ENCODE measurements at places on chromosomes 2 and 18.

DNA sequence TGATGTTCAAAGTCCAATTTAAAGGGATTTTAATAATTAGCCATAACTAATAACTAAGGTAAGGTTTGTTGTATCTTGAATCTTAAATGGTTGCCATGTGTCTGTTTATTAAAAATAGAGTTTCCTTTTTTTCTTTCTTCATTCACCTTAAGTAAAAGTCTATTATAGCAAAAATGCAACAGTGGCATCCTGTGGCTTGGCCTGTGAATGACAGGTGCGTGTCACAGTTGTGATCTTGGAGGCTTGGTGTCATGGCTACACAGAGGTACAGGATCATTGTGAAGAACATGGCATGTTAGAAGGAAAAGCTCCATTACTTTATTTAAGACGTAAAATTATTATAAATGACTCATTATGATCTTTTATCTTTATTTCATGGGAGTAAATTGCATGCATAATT, 246.1 kb downstream of the BCL2 start:
- DNase-seq: no peak

DNA sequence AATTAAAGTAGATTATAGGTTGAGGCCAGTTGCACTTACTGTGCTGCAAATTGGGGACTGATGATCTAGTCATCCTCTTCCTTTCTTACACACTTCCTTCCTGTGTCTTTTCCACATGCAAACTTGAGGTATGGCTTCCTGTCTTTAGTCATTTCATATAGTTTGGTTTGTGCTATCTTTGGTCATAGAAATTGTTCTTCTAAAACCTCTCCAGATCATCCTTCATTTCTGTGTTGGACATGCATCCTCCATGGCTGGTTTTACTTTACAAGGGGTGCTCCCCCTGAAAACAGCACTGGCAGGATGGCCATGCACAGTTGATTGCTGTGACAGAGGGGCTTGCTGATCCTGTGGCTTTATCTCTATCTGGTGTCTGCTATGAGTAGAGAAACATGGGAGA, 36.5 kb downstream of the MGAT5 start:
- DNase-seq: no peak

- no peak for DNase-seq
These were observed 150.6 kb upstream of the COPS8 start for GRCh38 chr2:236935083-236935482.

DNA sequence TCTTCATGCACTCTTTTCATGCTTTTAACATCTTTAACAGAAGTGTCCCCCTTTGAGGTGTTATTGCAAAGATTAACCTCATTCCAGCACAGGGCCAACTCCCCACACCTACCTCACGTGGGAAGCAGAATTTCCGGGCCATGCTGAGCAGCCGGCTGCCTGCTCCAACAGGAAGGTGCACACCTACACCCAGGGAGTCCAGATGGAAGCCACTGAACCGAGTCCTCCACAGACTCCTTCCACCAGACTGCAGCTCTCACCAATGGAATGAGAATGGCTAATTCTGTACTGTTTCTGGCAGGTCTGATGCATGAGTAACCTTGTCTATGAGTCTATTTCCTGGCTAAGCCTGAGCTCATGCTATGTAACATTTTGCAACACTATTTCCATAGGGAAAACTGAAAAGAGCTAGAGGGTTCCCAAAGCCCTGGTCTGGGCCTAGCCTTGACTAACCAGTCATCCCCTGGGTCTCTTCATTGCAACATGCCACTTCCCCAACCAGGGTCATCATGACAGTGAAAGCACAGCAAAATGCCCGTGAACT, 11.0 kb downstream of the ERFE start:
- DNase-seq: peak; percentile 30

DNA sequence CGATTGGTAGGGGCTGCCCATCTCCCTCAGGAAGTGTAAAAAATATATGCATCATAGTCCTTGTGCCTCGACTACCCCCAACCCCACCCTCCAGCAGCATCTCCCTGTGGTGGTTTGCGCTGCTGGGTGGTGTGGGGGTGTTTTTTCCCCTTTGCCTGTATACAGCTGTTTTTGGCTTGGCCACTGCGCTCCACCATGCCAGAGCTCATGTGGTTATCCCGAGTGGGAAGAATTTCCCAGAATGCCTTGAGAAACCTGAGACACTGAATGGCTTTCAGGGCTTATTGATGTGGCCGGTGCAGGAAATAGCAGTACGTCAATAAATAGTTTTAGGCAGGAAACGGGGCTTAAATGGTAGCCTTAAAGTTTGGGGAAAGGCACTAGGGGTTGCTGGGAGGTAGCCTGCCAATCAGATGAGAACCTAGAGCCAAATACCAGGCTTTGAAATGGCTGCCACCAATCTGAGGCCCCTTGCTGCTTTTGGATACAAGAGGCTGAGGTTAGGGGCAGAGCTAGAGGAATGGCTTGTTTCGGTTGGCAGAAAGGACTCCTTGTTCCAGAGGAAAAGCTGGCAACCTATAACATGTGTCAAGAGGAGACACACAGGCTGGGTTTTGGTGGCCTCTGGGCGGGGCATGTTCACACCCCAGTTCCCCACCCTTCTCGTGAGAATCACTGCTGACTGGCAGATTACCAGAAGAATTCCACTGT, 144.1 kb downstream of the SMAD7 start:
- no peak for DNase-seq

- no peak for DNase-seq
These were observed 40.7 kb upstream of the CCDC150 start for GRCh38 chr2:196598846-196599245.

DNA sequence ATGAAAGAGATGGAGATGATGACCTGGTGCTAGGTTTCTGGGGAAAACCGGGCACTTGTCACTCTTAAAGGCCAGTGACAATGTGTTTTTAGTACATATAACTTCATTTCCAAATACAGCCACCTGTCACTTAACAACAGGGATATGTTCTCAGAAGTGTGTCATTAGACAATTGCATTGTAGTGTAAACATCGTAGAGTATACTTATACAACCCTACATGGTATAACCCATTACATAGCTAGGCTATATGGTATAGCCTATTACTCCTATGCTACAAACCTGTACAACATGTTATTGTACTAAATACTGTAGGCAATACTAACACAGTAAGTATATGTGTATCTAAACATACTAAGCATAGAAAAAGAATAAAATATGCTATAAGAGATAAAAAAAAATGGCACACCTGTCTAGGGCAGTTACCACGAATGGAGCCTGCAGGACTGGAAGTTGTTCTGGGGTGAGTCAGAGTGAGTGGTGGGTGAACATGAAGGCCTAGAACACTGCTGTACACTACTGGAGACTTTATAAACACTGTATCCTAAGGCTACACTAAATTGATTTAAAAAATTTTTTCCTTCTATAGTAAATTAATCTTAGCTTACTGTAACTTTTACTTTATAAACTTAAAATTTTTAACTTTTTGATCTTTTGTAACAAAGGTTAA, 123.2 kb downstream of the THADA start:
- DNase-seq: no peak

- DNase-seq: no peak
These were observed 153.6 kb downstream of the HRH4 start for GRCh38 chr18:24613896-24614640.

- DNase-seq: no peak
These were observed 266.9 kb downstream of the DYSF start for GRCh38 chr2:71720283-71720560.

DNA sequence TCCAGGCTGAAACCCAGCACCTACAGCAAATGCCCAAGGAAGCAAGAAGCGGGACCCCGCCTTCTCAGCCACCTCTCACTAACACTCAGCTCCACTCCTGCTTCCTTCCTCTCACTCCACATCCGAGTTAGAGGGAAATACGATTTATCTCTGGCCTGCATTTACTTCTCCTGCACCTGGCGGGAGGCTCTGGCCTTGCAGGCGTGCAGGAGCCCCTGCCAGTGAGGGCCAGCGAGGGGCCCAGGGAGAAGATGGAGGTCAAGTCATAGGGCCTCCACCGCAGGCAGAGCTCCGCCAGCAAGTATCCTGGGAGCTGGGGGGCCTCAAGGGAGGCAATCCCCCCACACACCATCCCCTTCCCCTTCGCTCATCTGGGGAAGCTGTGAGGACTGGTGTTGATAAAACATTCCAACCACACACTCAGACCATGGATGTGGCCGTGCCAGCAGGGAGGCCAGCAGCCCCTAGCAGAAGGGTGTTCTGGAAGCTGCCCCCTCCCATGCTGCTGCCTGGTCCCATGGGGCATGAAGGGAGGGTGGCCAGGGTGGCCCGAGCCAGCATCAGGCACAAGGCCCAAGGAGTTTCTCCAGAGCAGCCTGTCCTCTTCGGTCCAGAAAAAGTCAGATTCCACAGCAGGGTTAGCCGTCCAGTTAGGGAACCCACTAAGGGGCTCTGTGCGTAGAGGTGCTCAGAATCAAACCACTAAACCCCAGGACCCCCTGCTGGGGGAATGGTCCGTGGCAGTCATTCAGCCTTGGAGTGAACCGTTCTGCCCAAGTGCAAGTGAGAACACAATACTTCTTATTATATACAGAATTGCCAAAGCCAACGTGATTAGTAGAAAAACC, 91.2 kb downstream of the HDAC4 start:
- DNase-seq: no peak

GRCh38 chr2:138572318-138572717, 70.7 kb downstream of the SPOPL start:
- DNase-seq: no peak

- DNase-seq: no peak
These were observed 79.3 kb upstream of the TGFA start for GRCh38 chr2:70632966-70633365.

DNA sequence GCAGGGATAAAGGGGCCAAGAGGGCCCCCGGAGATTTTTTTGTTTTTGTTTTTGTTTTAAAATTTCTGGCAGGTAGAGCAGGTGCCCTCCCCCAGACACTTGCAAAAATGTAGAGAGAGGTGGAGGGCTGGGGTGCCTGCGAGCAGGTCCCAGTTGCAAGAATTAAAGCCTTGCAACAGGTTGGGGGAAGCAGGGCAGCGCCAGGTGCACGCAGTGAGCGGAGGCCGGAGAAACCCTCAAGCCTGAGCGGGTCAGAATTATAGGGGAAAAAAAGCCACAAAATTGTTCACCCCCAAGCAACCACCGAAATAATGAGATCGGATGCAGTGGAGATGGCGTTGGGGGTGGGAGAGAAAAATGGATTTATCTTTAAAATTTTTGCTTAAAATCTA, 527 bp downstream of the IGFBP5 start:
- DNase-seq: no peak

GRCh38 chr2:233082222-233082930, 22.2 kb downstream of the INPP5D start:
- DNase-seq: no peak

- DNase-seq: peak; percentile 5
These were observed 21.1 kb upstream of the KCNG2 start for GRCh38 chr18:79776674-79777073.

GRCh38 chr2:285531-285930, 2.4 kb downstream of the ALKAL2 start:
- DNase-seq: no peak

GRCh38 chr2:172510548-172510947, 45.3 kb upstream of the PDK1 start:
- DNase-seq: no peak

DNA sequence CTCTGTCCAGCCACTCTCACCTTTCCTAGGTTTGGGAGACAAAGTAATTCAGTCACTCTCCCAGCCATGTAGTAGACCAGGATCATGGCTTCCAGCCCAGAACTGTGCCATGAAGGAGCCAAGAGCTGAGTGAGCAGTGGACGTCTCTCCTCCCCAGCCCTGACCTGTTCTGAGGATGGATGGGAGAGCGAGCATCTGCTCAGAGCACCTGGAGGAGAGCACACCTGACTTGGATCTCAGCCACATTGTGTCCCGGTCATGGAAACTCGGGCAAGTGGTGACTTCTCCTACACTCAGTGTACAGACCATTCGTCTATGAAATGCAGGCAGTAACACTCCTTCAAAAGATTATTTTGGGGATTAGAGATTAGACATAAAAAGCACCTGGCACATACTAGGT, 299.7 kb downstream of the TNS1 start:
- no peak for DNase-seq

DNA sequence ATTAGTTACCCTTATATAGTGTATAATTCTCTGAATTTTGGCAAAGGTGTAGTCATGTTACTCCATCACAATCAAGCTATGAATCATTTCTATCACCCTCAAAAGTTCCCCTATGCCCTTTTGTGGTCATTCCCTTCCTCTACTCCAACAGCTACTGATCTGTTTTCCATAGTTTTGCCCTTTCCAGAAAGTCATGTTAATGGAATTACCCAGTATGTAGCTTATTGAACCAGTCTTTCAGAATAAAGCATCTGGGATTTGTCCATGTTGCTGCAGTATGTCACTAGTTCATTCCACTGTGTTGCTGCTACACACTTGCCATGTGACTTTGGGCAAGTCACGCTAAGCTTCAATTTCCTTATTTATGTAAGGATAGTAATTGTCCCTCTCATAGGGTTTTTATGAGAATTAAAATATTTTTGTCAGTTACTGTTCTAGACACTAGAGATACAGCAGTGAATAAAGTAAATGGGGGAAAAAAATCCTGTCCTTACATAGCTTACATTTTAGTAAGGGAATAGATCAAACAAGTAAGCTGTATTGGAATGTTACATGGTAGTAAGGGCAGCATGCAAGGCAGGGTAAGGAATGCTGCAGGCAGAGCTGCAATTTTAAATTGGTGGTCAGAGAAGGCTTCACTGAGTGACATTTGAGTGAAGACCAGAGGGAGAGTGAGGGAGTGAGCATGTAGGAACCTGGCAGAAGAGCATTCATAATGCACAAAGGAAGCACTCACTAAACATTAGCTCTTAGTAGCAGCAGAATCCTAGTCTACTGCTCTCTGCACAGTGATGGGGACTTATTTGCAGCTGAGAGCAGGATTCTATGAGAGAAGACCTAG, 80.3 kb upstream of the TSPYL6 start:
- no peak for DNase-seq

GRCh38 chr2:118061135-118061955, 26.9 kb upstream of the INSIG2 start:
- no peak for DNase-seq

DNA sequence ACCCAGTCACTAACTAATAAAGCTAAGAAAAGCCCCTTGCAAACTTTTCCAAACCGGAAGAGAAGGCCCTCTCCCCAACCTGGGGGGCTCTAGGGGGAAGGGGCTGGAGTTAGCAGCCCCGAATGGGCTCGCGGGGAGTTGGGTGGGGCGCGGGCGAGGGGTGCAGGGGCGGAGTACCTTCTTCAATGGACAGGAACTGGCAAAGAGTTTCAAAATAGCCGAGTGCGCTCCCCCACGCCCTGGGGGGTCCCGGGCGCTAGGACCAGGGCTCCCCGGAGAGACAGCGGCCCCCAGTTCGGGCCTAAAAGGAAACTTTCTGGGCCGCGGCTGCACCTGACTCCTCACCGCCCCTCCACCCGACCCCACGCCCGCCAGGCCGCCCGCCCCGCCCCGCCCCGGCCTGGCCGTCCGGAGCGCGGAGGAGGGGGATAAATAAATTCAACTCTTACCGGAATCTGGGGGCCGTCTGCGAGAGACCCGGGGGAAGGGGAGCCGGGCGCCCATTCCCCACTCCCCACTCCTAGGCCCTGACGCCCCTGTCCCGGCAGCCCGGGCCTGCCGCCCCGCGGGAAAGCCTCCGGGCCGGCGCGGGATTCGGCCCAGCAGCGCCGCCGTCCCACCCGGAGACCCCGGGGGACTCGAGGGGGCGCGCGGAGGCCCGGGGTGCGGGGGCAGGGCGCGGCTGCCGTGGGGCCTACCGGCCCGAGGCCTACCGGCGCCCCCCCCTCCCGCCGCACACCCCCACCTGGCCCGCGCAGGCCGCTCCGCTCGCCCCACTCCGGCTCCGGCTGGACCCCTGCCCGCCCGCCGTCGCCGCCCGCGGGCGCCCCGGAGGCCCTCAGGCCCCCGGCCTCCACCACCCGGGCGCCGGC, 868 bp downstream of the INO80D start:
- DNase-seq: peak; percentile 70

Data from D341Med (cell line).